ENCODE measurements at places on chromosomes 16 and 17.

DNA sequence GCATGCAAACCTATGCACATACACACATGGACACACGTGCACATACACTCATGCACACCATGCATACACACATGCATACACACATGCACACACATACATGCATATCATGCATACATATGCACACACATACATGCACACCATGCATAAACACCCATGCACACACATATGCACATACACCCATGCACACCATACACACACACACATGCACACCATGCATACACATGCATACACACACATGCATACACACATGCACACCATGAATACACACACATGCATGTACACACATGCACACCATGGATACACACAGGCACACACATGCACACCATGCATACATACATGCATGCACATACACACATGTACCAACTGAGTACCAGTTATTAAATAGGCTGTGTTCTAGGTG is 543.3 kb upstream of the EEF2KMT start:
- DNase-seq: no peak

DNA sequence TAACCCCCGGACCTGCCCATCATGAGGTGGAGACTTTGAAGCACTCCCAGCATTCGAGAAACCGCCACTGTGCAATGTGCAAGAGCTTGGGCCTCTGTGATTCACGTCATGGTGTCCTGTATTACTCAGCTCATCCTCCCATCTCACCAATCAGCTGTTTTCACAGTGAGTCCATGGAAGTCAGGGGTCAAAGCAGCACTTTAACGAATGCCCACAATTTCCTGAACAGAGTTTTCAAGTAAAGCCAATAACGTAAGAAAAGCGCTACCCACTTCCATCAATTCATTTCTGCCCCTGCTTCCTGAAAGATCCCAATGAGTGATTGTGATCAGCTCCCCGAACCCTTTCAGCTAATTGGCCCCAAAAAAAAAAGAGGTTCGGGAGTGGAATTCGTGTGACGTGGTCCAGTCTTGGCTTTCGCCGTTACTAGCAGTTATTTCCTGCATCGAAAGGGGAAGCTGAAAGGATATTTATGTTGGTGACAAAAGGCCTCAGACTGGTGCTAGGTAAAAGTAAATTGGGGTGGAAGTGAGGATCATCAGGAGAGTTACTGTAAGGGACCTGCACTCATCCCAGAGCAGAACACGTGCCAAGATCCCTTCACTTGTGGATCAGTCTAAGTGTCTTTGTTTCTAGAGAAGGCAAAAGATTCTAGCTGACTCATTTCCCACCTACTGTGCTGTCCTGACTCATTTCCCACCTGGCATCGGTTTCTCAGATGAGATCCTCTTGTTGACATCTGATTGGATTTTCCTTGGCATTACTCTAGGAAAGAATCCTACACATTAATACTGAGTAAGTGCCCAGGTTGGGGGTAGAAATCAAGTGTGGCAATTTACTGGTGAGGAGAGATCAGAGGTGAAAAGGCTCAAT is 136.7 kb upstream of the NUDT7 start:
- DNase-seq: no peak

- DNase-seq: no peak
Observed at GRCh38 chr16:3589991-3590701, 12.9 kb upstream of the NLRC3 start.

- no peak for DNase-seq
Observed at GRCh38 chr17:50948711-50949110, 82.6 kb upstream of the TOB1 start.

DNA sequence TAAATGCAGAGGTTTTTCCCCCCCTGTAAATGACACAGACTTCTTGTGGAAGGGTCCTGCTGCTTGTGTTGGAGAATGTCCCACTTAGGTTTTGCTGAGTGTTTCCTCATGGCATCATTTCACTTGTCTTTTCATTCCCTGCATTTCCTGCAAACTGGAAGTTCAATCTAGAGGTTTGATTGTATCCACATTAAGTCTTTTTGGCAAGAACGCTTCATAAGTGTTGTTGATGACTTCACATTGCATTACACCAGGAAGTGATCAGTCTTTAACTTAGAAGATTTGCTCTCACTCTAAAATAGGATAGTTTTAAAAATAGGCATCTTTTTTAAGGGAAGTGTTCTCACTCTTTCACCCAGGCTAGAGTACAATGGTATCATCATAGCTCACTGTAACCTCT is 67.2 kb downstream of the RPTOR start:
- no peak for DNase-seq

DNA sequence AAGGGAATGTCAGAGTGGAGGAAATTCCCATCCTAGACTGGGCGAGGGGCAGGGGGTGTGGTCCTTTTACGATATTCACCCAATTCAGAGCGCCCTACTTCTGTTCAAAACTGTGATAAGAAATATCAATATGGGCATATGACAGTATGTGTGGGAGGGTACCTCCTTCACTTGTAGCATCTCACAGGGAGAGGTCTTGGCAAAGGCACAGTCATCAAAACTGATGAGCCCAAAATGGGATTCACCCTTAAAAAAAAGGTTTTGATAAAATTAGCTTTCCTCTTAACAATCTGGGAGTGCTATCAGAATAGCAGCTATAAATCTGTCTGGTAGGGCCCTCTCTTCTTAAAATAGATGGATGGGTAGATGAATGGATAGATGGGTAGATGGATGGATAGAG is 967.8 kb upstream of the RBFOX1 start:
- DNase-seq: no peak

DNA sequence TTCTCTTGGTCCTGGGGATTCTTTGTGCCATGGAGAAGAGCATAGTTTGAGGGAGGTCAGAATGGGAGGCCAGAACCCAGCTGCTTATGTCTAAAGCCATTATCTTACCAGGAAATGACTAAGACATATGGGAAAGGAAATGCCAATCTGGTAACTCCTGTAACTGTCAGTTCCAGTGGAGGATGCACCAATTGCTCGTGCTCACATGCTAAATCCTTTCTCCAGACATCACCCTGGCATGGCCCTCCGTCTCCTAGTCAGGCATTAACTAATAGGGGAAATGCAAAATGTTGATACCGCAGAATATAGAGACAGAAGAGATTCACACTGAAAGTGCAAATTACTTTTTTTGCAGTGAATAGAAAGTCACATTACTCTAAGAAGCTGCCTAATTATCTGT is 255.6 kb upstream of the HSBP1 start:
- no peak for DNase-seq

DNA sequence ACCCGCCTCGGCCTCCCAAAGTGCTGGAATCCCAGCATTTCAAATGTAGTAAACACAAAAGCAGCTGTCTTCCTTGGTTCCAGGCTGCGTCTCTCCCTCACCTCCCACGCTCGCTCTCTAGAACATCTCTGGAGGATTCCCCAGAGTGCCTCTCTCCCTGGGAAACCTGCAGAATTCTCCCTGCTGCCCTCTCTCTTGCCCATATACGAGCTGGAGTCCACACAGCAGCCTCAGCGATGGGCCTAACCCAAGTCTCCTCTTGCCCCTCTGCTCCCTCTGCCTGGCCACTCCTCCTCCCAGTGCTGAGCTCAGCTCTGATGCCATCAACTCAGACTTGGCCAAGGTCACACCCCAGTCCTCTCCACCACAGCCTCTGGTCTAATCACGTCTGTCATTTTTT is 10.6 kb downstream of the GPRC5B start:
- DNase-seq: no peak

- DNase-seq: no peak
Observed at GRCh38 chr17:73139296-73139695, 25.5 kb upstream of the SSTR2 start.

GRCh38 chr17:66348584-66349165 is 46.3 kb downstream of the PRKCA start:
- peak; percentile 81 for DNase-seq

GRCh38 chr17:76826330-76827068 is 41.7 kb upstream of the MGAT5B start:
- no peak for DNase-seq

DNA sequence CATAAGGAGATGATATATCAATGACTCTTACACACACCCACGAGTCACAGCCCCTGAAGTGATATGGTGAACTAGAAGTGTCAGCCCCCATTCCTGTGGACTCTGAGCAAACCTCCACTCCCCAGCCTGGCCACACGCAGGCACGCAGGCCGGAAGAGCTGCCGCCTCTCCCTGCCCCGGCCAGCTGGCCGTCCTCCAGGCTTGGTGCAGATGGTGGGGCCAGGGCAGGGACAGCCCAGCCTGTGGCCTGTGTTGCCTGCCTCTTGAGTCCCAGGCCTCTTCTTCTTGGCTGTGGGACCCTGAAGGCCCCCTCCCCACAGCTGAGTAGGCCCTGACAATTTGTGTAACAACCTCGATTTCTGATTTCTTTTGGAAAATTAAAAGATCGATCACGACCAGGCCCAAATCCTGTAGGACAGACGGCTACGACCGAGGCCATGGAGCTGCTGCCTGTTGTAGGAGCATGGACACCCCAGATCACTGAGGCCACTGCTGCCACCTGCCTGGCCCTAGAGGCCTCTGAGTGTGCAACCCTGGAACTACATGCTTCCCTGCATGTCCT is 10.0 kb upstream of the MPRIP start:
- no peak for DNase-seq

GRCh38 chr16:19102187-19102872 is 11.4 kb upstream of the ITPRIPL2 start:
- DNase-seq: no peak

DNA sequence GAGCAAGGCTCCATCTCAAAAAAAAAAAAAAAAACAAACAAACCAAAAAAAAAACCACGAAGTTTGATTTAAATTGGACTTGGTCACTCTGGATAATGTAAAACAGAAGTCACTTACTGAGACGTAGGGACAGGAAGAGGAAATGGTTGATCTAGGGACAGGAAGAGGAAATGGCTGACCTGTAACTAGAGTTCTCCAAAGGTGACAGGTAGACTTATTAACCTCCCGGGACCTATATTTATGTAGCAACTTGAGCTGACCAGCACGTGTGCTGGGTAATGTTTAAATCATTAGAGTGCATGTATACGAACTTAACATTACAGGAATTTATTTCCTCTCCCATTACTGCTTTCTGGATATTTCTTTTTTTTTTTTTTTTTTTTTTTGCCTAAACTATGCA is 81.5 kb upstream of the DHX40 start:
- DNase-seq: no peak

DNA sequence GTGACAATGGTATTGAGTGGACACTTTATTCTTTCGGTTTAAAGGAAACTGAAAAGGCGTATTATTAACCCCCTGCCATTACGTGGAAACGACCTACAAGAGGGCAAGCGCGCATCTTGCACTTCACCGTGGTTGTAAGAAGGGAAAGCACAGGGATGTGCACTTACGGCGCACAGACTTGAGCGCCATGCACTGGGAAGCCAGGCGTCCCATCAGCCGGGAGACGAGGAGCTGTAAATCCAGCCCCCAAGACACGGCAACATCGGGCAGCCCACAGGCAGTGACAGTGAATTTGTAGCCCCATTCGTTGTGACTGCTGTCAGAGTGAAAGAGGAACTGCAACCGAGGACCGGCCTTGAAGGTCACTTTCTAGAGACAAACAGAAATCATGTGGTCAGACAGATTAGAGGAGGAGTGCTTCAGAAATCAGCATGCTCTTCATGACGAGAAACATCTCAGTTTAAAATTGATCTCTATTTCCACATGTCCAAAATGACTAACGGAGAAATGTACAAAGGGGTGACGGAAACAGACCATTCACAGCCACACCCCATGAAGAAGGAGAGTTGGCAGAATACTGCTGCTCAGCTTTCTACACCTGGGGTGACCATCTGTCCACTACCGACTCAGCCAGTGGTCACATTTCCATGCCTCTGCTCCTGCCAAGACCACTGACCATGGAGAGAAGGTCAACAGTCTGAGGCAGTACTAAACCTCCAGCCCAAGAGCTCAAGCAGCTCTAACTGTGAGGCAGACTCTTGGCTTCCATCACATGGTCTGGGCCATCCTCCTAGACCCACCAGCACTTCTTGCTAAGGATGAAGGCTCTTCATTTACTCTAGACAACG is 68.6 kb downstream of the ZZEF1 start:
- DNase-seq: no peak

DNA sequence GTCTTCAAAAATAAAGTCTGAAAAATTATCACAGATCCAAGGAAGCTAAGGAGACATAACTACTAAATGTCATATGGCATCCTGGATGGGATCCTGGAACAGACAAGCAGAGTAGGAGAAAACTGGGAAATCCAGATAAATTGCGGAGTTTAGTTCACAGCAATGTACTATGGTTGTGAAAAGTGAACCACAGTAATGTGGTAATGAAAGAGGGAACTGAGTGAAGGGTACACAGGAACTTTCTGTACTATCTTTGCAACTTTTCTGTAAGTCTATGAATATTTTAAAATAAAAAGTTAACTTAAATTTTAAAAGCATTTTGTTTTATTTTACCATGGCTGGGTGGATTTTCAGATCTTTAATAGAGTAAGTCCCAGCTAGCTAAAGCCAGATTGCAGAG is 16.3 kb downstream of the SLFN12L start:
- DNase-seq: no peak

DNA sequence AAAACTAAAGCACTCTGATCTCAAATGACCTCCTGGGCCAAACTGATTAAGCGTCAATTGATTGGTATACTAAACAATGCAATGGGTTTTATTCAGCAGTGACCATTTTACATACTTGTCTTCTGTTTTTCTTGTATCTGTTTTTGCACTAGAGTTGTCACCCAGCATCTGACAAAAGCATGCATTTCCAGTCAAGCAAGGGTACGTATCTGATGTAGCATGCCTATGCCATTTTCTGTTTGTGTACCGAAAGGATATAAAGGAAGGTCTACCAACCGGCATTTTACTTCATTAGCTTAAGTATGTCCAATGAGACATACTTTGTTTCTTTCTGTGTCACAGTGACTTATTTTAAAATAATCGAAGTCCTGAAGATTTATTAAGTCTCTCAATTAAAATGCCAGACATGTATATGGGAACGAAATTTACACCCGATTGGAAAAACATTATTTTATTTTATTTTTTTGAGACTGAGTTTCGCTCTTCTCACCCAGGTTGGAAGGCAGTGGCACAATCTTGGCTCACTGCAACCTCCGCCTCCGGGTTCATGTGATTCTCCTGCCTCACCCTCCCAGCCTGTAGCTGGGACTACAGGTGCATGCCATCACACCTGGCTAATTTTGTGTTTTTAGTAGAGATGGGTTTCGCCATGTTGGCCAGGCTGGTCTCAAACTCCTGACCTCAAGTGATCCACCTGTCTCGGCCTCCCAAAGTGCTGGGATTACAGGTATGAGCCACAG is 7.5 kb downstream of the TOB1 start:
- DNase-seq: no peak

DNA sequence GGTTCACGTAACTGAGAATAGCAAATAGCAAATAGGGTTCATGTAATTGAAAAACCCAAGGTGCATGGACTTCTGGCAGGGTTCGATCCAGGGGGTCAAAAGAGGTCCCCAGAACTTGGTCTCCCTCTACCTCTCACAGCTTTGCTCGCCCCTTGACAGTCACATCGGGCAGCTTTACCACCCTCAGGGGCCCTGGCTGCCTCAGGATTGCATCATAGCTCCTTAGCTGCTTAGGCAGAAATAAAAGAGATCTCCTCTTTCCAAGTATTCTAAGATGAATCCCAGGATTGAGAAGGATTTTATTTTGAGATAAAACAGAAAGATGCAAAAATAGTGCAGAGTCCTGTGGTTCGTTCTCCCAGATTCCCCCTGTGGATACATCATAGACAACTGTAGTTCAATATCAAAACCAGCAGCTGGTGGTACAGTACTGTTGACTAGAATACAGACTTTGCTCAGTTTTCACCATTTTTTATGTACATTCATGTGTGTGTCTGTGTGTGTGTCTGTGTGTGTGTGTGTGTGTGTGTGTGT is 12.8 kb downstream of the ADGRG3 start:
- DNase-seq: no peak

- no peak for DNase-seq
Observed at GRCh38 chr16:4976079-4976478, 17.9 kb downstream of the SEC14L5 start.

- no peak for DNase-seq
Observed at GRCh38 chr17:65530523-65531255, 30.8 kb downstream of the AXIN2 start.

Measured in DMS 273 treated with DMSO at 0.1 percent for 48 hours (cell line).